ENCODE measurements at places on chromosomes 12 and 14.

DNA sequence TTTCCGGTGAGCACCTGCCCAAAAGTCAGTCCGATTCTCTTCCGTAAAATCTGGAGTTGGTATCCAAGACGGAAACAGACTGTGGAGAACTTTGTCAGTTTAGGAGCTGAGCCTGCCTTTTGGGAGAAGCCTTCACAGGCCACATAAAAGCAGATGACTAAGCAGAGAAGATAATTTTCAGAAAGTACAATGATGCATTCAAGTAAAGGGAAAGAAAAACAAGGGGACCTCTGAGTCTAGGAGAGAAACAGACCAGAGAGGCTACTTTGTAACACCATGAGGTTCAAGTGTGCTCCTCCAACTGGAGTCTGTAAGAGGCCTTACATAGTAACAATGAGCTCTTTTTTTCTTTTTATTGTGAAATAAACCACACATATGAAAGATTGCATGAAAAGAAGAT lies 21.1 kb downstream of the TMED8 start:
- no peak for DNase-seq

- no peak for DNase-seq
Observed at GRCh38 chr12:38411946-38412345, 95.4 kb downstream of the ALG10B start.

- DNase-seq: peak; percentile 6
Observed at GRCh38 chr12:85468356-85469157, 188.5 kb downstream of the ALX1 start.

DNA sequence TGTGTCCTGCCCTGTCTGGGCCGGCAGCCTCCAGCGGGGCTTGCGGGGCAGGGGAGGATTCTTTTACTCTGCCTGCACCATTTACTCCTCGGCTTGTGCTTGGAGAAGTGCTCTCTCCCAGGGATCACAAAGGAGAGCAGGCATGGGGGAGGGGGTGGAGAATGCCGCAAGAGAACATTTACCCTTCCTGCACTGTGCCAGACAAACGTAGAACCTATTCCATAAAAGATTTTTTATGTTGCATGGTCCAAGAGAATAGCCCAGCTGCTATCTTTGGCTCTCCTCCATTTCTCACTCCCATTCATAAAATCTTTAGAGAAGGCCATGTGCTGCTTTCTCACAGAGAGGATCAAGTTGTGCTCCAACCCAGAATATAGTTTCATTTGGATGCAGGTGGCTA lies 159.4 kb downstream of the SPTSSA start:
- no peak for DNase-seq

DNA sequence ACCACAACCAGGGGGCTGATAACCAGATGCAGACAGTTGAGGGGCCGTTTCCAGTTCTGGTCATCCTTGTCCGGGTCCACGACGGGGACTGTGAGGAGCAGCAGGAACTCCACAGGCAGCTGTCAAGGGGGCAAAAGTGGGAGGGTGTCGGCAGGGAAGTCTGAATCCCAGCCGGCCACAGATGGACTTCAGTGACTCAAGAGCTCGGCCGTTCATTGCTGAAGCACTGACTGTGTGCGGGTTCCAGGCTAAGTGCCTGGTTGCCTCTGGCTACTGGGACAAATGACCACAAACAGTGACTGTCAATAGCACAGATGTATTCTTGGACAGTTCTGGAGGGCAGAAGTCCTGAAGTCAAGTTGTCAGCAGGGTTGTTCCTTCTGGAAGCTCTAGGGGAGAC lies 19.6 kb downstream of the SLC8B1 start:
- no peak for DNase-seq

- no peak for DNase-seq
Observed at GRCh38 chr12:103834942-103835341, 6.1 kb downstream of the NT5DC3 start.

GRCh38 chr12:53791735-53792326 lies 40.1 kb upstream of the CISTR start:
- peak; percentile 4 for DNase-seq

DNA sequence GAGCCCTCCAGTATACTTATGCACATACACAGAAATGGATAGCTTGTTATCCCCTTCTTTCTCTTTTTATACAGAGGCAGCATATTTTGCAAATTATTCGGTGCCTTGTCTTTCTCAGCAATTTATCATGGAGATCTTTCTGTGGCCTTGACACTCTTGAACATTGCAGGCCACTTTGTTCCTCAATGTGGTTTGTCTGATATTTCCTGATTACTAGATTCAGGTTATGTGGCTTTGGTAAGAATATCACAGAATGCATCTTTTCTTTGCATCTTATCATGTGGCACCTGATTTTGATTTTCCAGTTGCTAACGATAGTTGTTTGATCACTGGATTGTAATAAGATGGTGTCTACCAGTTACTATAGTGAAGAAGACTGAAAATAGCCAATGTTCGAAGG lies 7.1 kb upstream of the SNRPF start:
- no peak for DNase-seq

DNA sequence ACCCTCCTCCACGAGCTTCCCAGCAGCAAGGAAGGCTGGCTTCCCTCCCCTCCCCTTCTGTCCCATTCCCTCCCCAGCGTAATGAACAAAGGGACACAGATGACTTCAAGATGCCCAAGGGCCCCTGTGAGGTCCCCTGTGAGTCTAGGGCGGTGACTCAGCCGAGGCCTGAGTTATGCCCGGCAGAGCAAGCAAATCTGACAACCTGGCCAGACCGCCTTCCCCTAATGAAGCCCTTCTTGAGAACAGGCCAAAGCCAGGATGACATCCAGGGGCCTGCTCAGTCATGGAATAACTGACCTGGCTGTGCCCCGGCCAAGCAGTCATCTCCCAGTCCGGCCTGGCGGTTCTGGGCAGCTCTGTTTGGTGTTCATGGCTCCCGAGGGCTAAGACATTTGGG lies 89.2 kb downstream of the DICER1 start:
- no peak for DNase-seq

DNA sequence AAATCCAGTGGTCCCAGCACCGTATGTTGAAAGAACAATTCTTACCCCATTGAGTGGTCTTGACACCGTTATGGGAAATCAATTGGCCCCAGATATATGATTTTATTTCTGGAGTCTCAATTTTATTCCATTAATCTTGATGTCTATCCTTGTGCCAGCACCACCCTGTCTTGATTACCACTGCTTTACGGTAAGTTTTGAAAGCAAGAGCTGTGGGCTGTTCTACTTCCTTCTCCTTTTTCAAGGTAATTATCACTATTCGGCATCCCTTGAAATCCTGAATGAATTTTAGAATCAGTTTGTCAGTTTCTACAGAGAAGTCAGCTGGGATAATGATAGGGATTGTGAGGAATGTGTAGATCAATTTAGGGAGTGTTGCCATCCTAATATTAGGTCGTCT lies 160.8 kb upstream of the SFSWAP start:
- no peak for DNase-seq

- DNase-seq: no peak
Observed at GRCh38 chr14:57493467-57494181, at the start of gene CCDC198. Gene CCDC198, minus strand, starts transcription at chr14:57493857. Its CDS starts 142 bp downstream, at chr14:57493715.

GRCh38 chr12:80702889-80703805 lies 4.3 kb upstream of the MYF6 start:
- DNase-seq: no peak

DNA sequence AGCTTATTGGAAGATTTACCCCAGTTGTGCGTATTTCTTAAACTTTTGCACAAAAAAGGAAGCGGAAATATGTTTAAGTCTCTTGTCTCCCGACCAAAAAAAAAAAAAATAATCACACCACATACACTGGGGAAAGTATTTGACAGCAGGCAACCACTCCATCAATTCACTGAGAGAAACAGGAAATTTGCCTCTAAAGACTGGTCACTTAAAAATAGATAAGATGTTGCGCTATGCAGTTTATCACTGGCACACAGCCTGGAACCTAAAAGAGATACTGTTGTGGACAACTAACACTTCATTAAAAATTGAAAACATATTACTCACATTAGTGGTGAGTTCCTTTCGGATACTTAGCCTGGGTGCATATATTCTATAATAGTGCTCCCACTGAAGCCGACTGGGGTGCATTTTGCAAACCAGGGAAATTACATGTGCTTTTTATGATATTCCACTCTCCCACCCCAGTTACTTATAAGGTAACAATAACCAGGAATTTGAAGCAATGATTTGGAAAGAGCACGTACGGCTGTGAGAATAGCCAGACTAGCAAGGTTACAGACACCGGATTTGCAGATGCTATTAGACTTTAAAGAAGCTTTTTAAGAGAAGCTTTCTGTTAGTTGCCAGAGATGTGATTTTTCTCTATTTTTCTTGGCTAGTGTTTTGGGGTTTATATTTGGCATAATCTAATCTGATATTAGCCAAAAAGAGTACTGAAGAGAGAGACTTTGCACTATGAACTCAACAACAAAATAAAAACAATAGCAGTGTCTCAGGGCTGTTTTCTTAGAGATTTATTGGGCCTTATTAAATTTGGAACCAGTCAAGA lies 311.5 kb downstream of the NOVA1 start:
- no peak for DNase-seq

DNA sequence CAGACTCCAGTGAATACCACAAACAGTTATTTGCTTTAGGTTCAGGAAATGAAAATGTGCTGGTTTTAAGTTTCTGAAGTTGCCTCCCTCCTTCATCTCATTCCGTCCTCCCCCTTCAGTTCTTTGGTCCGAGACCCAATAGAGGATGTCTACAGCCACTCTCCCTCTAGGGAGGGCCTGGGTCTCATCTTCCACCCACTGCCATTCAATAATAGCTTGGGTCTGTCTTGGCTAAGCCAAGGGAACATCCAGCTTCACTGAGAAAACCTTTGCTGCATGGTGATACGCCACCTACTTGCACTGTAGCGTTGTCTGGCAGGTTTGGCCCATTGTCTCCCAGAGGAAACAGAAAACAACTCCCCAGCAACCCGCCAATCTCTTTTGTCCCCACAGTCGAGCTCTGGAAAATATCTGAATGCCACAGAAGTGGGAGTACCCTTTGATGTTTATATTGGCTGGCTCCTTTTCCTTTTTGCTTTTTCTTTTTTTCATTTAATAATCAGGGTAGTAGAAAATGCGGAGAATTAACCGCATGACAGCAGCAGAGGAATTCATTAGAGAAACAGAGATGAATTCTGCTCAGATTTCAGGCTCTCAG lies 380.1 kb downstream of the RAD51B start:
- no peak for DNase-seq

GRCh38 chr14:67644428-67644827 lies 24.7 kb downstream of the ARG2 start:
- no peak for DNase-seq

DNA sequence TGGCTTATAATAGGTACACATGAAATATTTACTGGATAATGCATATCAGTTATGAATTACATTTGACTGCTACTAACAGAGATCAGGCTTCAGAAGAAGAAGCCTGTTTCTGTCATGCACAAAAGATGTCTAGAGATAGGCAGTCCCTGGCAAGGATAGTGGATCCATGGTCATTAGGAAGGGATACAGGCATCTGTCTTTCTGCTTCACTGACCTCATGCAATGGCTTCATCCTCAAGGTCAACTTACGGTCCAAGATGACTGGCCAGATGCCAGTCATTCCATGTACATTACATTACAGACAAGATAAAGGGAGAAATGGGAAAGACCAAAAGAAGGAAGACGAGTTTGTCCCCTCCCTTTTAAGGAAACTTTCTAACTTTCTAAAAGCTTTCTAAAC lies 94.0 kb downstream of the NUAK1 start:
- no peak for DNase-seq

DNA sequence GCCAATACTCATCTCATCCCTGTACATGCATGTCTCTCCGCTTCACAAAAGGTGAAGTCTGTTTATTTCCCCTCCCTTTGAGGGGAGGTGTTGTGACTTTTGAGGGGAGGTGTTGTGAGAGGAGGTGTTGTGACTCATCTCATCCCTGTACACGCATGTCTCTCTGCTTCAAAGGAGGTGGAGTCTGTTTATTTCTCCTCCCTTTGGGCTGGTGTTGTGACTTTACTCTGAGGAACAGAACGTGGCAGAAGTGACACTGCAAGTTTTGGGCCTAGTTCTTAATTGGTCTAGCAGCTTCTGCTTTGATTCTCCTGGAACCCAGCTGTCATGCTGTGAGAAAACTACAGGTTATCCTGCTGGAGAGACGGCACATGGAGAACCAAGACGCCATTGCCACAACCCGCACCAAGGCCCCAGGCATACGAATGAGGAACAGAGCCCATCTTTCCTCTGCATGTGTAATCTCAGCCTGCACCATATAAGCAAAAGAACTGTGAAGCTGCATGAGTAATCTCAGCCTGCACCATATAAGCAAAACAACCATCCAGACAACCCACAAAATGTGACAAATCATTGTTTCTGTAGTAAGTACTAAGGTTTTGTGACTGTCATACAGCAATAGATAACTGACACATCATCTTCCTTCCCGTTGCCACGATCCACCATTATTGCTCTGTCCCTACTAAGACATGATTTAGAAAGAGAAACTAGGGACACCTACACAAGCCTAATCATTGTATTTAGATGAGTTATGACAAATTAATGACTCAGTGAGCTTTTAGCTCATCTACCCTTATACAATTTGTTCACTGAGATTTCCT lies 30.0 kb downstream of the GALNT4 start:
- peak; percentile 11 for DNase-seq

DNA sequence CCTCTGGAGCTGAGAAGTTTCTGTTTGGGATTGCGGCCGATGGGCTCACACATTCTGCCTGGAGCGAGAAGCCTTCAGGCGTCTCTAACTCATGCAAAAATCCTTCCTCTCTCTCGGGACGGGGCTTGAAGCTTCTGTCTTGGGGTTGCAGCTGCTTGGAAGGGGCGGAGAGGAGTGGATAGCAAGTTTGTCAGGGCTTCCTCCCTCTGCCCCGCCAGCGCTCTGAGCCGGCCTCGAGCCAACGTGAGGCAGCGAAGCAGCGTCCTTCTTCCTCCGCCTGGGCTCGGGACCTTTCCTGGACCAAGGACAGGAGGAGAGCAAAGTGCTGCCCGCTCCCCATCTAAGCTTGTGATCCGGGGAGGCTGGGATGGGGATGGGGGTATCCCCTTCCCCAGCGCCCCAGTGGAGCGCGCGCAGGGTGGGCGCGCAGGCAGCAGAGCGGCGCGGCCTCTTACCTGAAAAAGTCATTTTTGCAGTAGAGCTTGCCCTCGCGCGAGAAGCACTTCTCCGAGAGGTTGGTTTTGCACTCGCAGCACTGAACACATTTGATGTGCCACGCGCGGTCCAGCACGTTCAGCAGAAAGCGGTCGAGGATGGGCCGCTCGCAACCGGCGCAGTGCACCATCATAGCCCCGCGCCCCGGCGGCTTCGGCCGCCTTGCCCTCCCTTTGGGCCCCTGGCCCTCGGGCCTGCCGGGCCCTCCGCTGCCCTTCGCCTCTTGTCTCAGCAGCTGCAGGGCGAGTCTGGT lies 626 bp downstream of the LHX5 start:
- DNase-seq: no peak

- peak; percentile 1 for DNase-seq
Observed at GRCh38 chr12:94560431-94561221, 89.7 kb downstream of the TMCC3 start.
